Fibroblast of the aortic adventitia (primary cell): ENCODE measurements at places on chromosomes 4 and X. TPM values are rescaled to one million over a fixed set of nuclear protein-coding genes. Genes with fewer than 3 reads are reported as not detected.

RGN gene
- total RNA-seq = 2.4 and 7.0 TPM in 2 replicates

GSTCD gene
- 8.6 and 21.0 TPM in 2 replicates for total RNA-seq

NEIL3 gene
- total RNA-seq = 3.7 and 20.8 TPM in 2 replicates

DCK gene
- 3.8 and 35.2 TPM in 2 replicates for total RNA-seq

RBM46 gene
- total RNA-seq = 0.57 TPM in 1 of 2 replicates, not detected in the other

STPG2 gene
- 0.18 TPM in 1 of 2 replicates, not detected in the other for total RNA-seq

PDE6B gene
- not detected in 2 replicates for total RNA-seq

SOD3 gene
- total RNA-seq = 65.3 and 75.2 TPM in 2 replicates

IL13RA2 gene
- 21.8 and 213 TPM in 2 replicates for total RNA-seq

CDKL5 gene
- total RNA-seq = 3.7 and 4.8 TPM in 2 replicates

AREG gene
- total RNA-seq = 0.54 TPM in 1 of 2 replicates, not detected in the other

MAML3 gene
- 3.1 and 4.6 TPM in 2 replicates for total RNA-seq

CDS1 gene
- total RNA-seq = 0.36 and 0.57 TPM in 2 replicates

HMGN5 gene
- 2.0 TPM in 2 replicates for total RNA-seq

SYN1 gene
- total RNA-seq = 0.09 TPM in 1 of 2 replicates, not detected in the other

ADAD1 gene
- not detected in 2 replicates for total RNA-seq

SHROOM4 gene
- total RNA-seq = 0.72 and 1.4 TPM in 2 replicates

ARMCX4 gene
- 4.0 and 25.4 TPM in 2 replicates for total RNA-seq

DUSP21 gene
- total RNA-seq = not detected in 2 replicates

TRAM1L1 gene
- total RNA-seq = 3.2 and 4.3 TPM in 2 replicates
